ENCODE measurements at places on chromosomes 7 and 10.

DNA sequence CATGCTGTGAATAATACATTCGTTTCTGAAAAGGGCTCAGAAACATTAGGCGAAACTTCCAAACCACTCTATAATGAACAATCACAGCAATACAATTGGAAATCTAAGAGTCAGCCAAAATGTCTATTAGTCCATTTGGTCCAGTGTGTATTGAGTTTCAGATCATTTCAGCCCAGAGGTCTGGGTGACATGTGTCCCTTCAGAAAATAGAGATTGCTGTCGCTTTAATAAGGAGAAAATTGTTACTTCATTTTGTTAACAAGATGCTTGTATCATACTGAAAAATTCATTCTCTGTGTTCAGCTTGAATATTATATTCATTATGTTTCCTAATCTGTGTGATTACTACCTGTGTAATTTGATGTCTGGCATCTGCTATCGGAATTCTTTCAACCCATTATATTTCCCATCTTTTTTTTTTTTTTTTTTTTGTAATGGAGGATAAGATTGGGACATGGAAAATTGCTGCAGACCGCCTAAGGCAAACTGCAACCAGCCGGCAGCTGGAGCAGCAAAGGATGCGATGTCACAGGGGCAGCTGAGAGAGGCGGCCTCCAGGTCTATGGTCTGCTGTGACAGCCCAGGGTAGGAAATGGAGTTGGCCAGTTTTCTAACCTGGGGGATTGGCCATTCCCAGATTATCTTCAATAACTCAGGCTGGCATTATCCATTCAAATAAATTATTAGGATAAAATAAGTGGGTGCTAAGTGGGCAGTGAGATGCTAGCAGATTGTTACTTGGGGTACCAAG, 170.9 kb upstream of the NPVF start:
- no peak for DNase-seq

DNA sequence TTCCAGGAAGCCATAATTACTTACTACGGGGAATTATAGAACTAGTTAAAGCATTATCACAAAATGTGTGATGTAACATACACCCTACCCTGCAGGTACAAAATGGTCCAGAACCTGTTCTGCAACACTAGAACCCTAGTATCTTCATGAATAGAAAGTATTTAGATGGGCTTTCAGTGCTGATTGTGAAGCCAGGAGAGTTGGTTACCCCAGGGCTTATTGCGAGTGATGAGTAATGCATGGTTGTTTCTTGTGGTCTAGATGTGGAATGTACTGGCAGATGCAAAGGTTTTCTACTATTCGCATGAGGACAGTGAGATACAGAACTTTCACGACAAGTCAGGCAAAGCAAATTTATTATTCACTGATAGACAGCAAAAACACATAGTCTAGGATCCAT, 33.6 kb upstream of the AGR3 start:
- DNase-seq: no peak

DNA sequence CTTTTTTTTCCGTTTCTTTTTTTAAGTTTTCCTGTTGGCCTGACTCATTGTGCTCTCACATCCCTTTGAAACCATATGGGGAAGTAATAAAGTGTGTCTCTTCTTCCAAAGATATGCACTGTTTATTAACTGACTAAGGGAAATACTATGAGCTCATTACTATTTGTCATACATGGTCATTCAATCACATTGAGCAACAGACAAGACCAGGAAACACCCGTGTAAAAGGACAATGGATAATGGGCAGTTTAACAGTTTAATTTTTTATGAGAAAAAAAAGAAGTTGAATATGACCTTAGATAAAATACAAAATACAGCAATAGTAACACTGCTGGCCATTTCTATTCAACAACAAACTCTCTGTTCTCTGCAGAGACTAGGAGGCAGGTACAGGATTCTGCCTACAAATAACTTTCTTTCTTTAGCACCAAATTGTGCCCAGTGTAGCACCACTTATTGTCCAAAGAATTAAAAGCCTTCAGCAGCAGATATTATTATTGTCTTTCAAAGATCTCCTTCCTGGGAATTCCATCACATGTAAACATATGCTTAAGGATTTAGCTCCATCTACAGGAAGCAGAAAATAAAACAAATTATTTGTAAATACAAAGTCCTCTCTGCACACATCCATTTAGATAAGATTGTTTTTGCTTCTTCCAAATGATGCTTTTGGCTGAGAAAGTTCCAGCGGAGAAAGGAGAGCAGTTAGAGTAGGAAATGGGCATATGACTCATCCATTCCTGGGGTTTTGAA, 55.0 kb upstream of the AKR1E2 start:
- no peak for DNase-seq

DNA sequence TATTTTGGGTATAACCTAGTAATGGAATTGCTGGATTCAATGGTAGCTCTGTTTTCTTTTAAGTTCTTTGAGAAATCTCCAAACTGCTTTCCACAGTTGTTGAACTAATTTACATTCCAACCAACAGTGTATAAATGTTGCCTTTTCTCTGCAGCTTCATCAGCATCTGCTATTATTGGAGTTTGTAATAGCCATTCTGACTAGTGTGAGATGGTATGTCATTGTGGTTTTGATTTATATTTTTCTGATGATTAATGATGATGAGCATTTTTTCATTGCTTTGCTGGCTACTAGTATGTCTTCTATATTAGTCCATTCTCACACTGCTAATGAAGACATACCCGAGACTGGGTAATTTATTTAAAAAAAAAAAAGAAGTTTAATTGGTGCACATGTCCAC, 248.6 kb upstream of the MAGI2 start:
- DNase-seq: no peak

DNA sequence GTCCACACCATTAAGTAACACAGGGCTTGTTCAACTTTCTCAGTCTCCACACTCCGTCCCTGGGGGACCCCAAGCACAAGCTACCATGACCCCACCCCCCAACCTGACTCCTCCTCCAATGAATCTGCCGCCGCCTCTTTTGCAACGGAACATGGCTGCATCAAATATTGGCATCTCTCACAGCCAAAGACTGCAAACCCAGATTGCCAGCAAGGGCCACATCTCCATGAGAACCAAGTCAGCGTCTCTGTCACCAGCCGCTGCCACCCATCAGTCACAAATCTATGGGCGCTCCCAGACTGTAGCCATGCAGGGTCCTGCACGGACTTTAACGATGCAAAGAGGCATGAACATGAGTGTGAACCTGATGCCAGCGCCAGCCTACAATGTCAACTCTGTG, 81.1 kb upstream of the SAMD8 start:
- no peak for DNase-seq

DNA sequence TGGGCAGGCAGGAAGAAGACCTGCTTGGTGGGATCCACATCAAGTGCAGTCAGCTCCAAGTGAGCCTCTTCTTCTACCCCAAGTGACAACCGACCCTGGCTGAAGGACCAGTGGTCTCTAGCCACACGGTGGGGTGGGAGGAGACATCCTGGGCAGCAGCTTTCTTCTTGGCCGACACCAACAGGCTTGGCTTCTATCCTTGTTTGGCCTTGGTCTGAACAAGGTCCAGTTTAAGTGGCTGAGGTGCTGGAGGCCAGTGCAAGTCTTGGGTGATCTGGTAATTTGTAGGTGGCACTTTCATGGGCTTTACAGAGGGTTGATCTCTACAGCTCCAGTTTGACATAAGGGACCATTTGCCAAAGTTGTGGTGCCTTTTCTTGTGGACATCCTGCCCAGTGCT, 63.6 kb upstream of the PDCD4 start:
- DNase-seq: no peak

DNA sequence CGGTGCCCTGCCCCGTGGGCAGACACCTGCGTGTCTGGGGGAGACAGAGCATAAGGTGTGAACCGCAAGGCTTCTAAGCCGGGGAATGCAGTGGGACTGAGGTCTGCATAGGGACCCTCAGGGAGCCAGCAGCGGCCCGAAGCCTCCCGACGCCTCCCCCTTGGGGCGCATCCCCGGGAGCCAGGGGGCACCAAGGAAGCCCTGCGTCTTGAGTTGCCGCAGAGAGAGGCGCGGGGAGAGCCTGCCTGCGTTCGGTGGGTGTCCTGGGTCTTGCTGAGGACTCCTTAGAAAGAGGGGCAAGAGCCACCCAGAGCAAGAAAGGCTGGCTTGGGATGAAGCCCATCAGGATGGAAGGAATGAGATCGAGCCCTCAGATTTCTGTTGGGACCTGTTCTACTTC, 18.2 kb upstream of the UNCX start:
- no peak for DNase-seq

GRCh38 chr10:71213127-71213621, 804 bp downstream of the UNC5B start:
- DNase-seq: no peak

Measured in stimulated activated CD4-positive, alpha-beta T cell treated with anti-CD3 and anti-CD28 coated beads, Interleukin-1b, Interleukin-23, amount 100 ng/mL, for 1 hour (primary cell).